ENCODE measurements at places on chromosomes 12 and 14.

DNA sequence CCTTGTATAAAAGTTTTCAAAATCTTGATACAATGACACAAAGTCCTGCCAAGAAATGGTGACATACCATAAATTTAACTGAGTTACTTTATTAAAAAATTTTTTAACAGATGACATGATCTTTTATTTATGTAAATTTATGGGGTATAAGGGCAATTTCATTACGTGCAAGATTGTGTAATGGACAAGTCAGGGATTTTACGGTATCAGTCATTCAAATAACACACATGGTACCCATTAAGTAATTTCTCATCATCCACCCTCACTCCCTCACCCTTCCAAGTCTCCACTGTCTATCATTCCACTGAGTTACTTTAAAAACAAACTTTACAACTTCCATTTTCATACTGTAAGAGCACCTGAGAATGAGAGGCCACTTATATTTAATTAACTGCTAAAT, 37.4 kb downstream of the SPTLC2 start:
- no peak for DNase-seq

GRCh38 chr12:71730936-71731335, 23.7 kb upstream of the RAB21 start:
- no peak for DNase-seq

- DNase-seq = no peak
Measured at GRCh38 chr12:72081777-72082176, 143.1 kb downstream of the TPH2 start.

- no peak for DNase-seq
Measured at GRCh38 chr12:20269337-20270067, 98.8 kb upstream of the PDE3A start.

- DNase-seq = no peak
Measured at GRCh38 chr12:47868041-47868440, 36.8 kb downstream of the VDR start.

GRCh38 chr12:19908830-19909229, 459.5 kb upstream of the PDE3A start:
- no peak for DNase-seq

DNA sequence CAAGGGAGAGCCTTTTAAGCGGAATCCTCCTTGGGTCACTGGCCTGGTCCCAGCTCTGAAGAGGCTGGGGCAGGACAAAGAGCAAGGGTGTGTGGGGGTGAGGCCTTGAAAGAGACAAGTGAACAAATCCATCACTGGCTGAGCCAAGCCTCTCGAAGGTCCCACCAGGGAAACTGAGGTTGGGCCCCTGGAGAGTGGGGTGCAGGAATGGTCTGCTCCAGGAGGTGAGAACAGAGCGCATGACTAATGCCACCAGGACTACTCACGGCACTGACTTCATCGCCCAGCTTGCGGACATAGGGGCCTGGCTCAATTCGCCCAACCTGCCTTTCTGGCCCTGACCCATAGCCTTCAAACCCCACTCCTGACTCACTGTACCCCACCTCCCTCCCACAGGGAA, 19.2 kb upstream of the DEGS2 start:
- no peak for DNase-seq

- no peak for DNase-seq
Measured at GRCh38 chr14:76228138-76228537, 76.4 kb downstream of the GPATCH2L start.

- DNase-seq = peak; percentile 59
Measured at GRCh38 chr12:124938587-124938986, 24.1 kb upstream of the UBC start.

- DNase-seq = no peak
Measured at GRCh38 chr12:124140944-124141486, 153.9 kb upstream of the RFLNA start.

GRCh38 chr14:68707482-68707881, 85.4 kb downstream of the ZFP36L1 start:
- no peak for DNase-seq

DNA sequence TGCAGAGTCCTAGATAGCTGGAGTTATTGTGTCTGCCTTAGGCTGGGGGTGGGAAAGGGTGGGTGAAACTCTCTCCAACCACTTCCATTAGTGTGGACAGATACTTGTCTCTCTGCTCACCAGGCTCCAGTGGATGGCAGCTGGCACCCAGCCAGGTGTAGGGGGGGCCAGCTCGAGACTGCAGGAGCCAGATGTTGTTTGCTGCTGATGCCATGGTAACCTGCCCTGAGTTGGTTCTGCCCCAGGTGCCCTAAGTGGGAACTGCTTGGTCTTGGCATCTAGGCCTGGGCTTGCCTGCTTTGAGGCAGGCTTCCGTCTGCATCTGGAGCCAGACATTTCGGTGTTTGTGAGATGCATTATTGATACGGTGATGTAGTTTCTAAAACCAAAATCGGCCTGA, 82.2 kb downstream of the ADCK1 start:
- peak; percentile 20 for DNase-seq

DNA sequence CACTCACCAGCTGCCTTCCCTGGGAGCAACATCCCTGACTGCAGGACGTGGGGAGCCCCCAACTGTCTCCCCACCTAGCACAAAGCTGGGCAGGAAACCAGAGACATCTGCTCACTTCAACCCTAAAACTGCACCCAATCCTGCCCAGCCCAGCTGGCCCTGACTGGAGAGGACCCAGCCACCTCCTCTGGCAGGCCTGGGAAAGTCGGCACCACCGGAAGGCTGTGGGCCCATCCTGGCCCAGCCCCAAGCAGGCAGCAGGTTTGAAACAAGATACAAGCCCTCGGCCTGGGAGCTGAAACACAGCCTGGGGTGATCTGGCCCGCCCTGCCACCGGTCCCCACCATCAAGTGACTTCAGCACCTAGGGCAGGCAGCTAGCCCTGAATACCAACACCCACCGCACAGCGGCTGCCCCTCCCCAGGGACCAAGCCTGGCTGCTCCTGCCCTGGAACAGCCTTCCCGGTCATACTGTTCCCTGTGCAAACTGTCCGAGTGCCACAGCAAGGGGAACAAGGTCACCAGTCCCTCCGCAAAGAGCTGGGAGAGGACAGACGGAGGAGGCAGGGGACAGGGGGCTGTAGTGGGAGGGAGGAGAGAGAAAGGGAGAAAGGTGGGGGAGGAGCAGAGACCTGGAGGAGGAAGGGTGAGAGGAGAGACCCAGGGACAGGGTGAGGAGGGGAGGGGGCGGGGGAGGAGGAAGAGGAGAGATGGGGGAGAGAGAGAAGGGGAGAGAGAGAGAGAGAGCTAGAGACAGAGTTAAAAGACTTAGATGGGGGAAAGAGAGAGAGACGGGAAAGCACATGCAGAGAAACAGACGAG, 115.7 kb downstream of the RFLNA start:
- no peak for DNase-seq

DNA sequence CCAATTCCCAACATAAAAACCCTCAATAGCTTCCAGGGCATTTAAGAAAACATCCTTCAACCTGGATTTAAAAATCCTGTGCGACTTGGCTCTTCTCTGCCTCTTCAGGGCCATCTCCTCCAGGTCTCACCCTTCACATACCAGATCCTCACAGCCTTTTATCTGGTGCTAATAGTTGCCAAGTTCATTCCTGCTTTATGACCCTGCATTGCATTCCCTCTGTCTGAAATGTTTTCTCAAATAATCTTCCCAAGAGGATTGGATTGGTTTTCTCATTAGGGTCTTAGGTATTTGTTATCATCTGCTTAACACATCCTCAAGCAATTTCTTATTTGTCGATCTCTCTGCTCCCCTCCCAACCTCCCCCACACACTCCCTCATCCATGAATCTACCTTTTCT, 832.0 kb downstream of the GALC start:
- no peak for DNase-seq

- no peak for DNase-seq
Measured at GRCh38 chr12:83700838-83701237, 1014.1 kb downstream of the TMTC2 start.

DNA sequence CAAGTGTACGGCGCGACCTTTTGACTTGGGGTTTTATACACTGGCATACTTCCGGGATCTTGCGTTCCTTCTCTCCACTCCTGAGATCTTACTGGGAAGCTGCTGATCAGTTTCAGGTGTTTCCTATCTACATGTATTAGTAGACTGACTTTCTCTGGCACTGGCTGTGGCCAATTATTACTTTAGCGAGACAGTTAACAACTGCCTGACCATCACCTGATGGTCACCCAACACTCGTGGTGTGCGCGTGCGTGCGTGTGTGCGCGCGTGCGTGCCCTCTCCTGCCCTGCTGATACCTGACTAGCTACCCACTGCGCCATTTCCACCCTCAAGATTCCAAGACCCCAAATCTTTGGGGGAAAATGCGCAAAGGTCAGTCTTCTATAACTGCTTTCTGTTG, 249.9 kb downstream of the AEBP2 start:
- no peak for DNase-seq

DNA sequence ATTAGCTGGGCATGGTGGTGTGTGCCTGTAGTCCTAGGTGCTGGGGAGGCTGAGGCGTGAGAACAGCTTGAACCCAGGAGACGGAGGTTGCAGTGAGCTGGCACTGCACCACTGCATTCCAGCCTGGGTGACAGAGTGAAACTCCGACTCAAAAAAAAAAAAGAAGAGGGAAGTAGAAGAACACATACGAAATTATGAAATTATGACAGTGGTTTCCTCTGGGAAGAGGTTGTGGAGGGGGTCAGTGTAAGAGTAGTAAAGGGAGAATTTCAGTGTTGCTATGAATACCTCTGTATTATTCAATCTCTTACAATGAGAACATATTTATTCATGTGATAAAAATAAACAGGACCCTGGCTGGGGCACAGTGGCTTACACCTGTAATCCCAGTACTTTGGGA, 24.7 kb upstream of the CSRNP2 start:
- DNase-seq = no peak

- no peak for DNase-seq
Measured at GRCh38 chr12:94305130-94305957, 154.3 kb downstream of the CEP83 start.

All from hematopoietic multipotent progenitor cell treated with erythropoietin and hydrocortisone succinate and interleukin-3 and kit ligand, for 15 days (in vitro differentiated cells).